ENCODE measurements at places on chromosomes 3 and 15. TPM values are rescaled to one million over a fixed set of nuclear protein-coding genes. Genes with fewer than 3 reads are reported as not detected.

Gene DNAJC13
- total RNA-seq = 31.0 TPM

Gene REC114
- 1.4 TPM for total RNA-seq

Gene WDR49
- 3.7 TPM for total RNA-seq

Gene EOMES
- total RNA-seq = 0.14 TPM

DNA sequence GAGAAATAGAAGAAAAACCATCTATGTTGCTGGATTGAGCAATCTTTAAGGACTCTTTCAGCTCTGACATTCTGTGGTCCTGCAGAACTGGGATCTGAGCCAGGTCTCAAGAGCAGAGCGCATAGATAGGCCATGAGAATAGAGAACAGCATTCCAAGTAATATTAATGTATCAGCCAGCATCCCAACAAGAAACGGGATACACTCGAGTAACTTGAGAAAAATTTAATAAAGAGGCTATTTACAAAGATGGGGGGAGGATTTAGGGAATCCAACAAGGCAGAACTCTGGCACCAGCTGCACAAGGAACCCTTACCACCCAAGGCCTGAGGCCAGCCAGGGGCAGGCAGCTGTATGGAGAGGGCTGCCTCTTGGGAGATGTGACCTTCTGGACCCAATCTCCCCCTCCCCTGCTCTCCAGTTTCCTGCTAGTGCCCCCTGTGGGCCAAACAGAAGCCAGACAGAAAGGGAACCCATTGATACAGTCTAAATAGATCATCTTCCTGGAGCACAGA, 8.2 kb downstream of the TMOD2 start:
- no peak overlapping the region for H3K4me3 ChIP-seq
- peak overlapping the region; percentile 72 for H3K27ac ChIP-seq
- H3K4me1 ChIP-seq = peaks cover 37% of the 10 kb centered on the region
- DNase-seq = peak; percentile 50
- no peaks in the 10 kb centered on the region for H3K36me3 ChIP-seq
- no peaks in the 10 kb centered on the region for H3K27me3 ChIP-seq

DNA sequence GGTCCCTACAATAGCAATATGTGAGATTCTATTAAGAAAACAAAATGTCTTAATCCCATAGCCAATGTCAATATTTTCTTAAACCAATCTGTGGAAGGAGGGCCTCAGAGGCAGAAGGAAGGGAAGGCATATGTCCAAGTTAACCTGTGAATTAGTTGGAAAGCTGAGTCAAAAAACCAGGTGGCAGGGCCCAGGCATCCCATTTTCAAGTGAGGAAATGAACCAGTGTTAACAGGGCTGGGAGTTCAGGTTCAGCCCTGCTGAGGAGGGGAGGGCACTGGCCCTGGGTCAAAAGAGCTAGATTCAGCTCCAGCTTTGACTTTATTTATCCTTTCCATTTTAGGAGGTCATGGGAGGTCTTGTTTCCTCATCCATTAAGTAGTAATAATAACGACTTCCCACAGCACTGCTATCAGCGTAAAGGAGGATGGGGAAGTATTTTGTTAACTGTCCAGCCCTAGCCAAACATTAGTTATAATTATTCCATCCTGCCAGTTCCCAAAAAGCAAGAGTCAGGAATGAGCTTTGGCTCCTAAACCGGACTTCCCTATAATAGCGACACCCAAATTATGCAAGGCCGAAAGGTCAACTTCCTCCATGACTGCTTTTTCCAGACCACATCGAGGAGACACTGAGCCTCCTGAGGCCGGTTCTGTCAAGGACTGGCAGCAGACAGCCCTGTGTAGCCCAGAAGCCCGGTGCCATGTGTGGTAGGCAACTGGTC, 3.2 kb downstream of the MASP1 start:
- peaks cover 19% of the 10 kb centered on the region for H3K36me3 ChIP-seq
- H3K27ac ChIP-seq = peak overlapping the region; percentile 88
- peaks cover 61% of the 10 kb centered on the region for H3K4me1 ChIP-seq
- no peak for DNase-seq

DNA sequence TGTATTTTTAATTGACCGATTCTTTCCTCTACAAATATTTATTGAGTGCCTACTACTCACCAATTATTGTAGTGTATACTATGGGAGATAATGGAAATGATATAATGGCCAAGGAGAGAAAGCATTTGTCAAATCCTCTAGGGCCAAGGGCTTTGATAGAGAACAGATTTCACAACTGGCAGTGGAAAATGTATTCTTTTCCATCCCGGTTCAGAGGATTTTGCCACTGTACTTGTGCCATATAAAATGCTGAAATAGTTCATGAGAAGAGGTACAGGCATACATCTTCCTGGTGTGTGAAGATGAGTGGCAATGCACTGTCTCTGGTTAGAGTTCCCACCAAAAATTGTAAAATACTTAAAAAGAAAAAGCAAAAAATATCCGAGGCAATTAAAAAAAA, 451.6 kb upstream of the TPRG1 start:
- DNase-seq = no peak
- H3K27me3 ChIP-seq = no peaks in the 10 kb centered on the region
- H3K4me1 ChIP-seq = peaks cover 4% of the 10 kb centered on the region

- H3K27ac ChIP-seq = no peak overlapping the region
- DNase-seq = no peak
- no peaks in the 10 kb centered on the region for H3K4me1 ChIP-seq
- H3K36me3 ChIP-seq = peaks cover 84% of the 10 kb centered on the region
Observed at GRCh38 chr15:40776537-40777141, 6.9 kb downstream of the C15orf62 start.

GRCh38 chr15:43186003-43186353, 775 bp downstream of the CCNDBP1 start:
- H3K4me3 ChIP-seq = peak overlapping the region; percentile 88
- H3K4me1 ChIP-seq = peaks cover 59% of the 10 kb centered on the region
- H3K36me3 ChIP-seq = peaks cover 35% of the 10 kb centered on the region
- no peak for DNase-seq
- peak overlapping the region; percentile 92 for H3K27ac ChIP-seq

GRCh38 chr3:125054062-125054448, 1.7 kb downstream of the HEG1 start:
- H3K4me1 ChIP-seq = peaks cover 82% of the 10 kb centered on the region
- DNase-seq = no peak
- peak overlapping the region; percentile 96 for H3K27ac ChIP-seq
- peak overlapping the region; percentile 90 for H3K4me3 ChIP-seq
- H3K27me3 ChIP-seq = no peaks in the 10 kb centered on the region

- DNase-seq = no peak
- no peaks in the 10 kb centered on the region for H3K4me1 ChIP-seq
- no peaks in the 10 kb centered on the region for H3K36me3 ChIP-seq
- no peak overlapping the region for H3K4me3 ChIP-seq
Observed at GRCh38 chr3:77197408-77197807, 157.5 kb downstream of the ROBO2 start.

DNA sequence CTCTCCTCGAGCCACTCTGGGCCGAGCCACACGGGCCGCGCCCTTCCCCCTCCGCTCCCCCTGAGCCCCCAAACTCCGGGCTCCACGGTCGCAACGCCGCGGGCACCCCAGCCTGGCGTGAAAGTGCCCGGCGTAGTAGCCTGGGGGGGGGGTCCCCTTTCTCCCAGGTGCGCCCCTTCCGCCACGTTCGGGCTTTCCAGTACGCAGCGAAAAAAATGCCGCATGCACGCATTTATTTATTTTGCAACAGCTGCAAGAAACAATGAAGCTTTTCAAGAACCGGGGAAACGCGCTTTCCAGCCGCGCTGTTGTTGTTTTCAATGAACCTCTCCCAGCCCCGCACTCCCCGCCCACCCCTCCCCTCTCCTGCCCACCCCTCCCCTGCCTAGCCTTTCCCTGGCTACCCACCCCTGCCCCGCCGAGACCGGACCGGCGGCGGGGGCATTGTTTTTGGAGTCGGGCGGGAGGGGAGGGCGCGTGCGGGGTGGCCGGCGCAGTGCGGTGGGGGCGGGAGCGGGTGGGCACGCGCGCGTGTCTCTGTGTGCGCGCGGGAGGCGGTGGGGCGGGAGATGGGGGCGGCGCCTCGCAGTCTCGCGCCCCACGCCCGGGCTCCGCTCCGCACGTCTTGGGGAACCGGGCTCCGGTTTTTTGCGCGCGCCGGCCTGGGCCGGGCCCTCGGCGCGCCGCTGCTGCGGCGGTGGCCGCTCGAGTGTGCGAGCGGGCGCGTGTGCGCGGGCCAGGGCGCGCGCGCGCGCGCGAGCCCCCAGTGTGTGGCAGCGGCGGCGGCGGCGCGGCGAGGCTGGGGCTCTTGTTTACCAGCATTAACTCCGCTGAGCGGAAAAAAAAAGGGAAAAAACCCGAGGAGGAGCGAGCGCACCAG, at the start of gene IGF1R:
TSS of gene IGF1R (plus strand) at position 766 of the 880 bp plus-strand sequence. CDS start 1,043 bp downstream, outside the sequence.
- H3K4me3 ChIP-seq = peak within 1 kb of the TSS; percentile 95
- peak; percentile 88 for DNase-seq
- peak within 1 kb of the TSS; percentile 98 for H3K27ac ChIP-seq
- peaks cover 56% of the 10 kb centered on the region for H3K4me1 ChIP-seq
- peaks cover 32% of the 10 kb centered on the region for H3K27me3 ChIP-seq
- H3K36me3 ChIP-seq = no peaks in the 10 kb centered on the region

GRCh38 chr15:42108806-42109205, 14.4 kb upstream of the PLA2G4D start:
- H3K4me3 ChIP-seq = no peak overlapping the region
- H3K4me1 ChIP-seq = peaks cover 4% of the 10 kb centered on the region
- H3K27me3 ChIP-seq = peaks cover 9% of the 10 kb centered on the region
- DNase-seq = no peak
- no peak overlapping the region for H3K27ac ChIP-seq

GRCh38 chr3:15403495-15403894, 23.8 kb downstream of the METTL6 start:
- H3K27me3 ChIP-seq = no peaks in the 10 kb centered on the region
- H3K4me1 ChIP-seq = no peaks in the 10 kb centered on the region
- no peak overlapping the region for H3K4me3 ChIP-seq
- H3K36me3 ChIP-seq = no peaks in the 10 kb centered on the region
- no peak for DNase-seq

GRCh38 chr3:52782412-52783210, 5.2 kb downstream of the ITIH1 start:
- no peaks in the 10 kb centered on the region for H3K36me3 ChIP-seq
- H3K27ac ChIP-seq = no peak overlapping the region
- no peak overlapping the region for H3K4me3 ChIP-seq
- H3K4me1 ChIP-seq = no peaks in the 10 kb centered on the region
- no peak for DNase-seq

DNA sequence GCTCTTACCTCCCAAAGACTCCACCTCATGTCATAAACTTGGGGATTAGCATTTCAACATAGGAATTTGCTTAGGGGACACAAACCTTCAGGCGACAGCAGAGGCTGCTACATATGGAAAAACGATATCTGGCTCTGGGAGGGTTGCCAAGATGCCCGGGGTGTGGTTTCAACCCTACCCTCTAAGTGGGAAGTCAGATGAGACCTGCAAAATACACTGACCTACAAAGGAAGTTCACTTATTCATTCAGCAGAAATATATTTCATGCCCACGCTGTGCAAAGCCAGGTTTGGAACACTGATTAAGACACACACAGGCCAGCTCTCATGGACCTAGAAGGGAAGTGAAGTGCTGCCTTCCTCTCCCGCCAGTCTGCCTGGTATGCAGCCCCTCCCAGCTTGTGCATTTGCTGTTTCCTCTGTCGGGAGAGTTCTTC, 239.3 kb downstream of the FEZF2 start:
- peak overlapping the region; percentile 1 for H3K4me3 ChIP-seq
- H3K27ac ChIP-seq = peak overlapping the region; percentile 74
- DNase-seq = peak; percentile 75
- H3K4me1 ChIP-seq = peaks cover 35% of the 10 kb centered on the region

GRCh38 chr3:62587579-62588031, 214.3 kb upstream of the FEZF2 start:
- H3K27ac ChIP-seq = no peak overlapping the region
- no peaks in the 10 kb centered on the region for H3K4me1 ChIP-seq
- no peak for DNase-seq
- H3K4me3 ChIP-seq = no peak overlapping the region

- H3K4me1 ChIP-seq = peaks cover 21% of the 10 kb centered on the region
- peak; percentile 21 for DNase-seq
- H3K27me3 ChIP-seq = peaks cover 46% of the 10 kb centered on the region
- no peak within 1 kb of the TSS for H3K27ac ChIP-seq
Observed at GRCh38 chr3:157436583-157437291, at the start of gene PTX3. PTX3 (plus strand) TSS chr3:157436850; CDS start chr3:157436934, 84 bp downstream.
